Fibroblast of villous mesenchyme (primary cell): ENCODE measurements at places on chromosomes 3 and 15. TPM values are rescaled to one million over a fixed set of nuclear protein-coding genes. Genes with fewer than 3 reads are reported as not detected.
A peak's percentile ranks its signal among the peaks of the same experiment; 100 is the strongest.

DNA sequence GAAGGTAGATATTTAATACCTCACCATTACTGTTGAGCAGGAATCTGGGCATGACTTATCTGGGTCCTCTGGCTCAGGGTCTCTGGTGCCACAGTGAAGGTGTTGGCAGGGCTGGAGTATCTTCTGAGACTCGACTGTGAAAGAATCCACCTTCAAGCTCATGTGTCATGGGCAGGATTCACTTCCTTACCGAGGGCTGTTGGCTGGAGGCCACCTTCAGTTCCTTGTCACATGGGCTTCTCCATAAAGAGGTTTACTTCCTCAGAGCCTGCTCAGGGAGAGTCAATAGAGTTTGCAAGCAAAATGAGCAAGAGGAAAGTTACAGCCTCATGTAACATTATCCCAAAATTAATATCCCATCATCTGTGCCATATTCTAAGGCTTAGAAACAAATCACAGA is 459.5 kb downstream of the NR2F2 start:
- no peak for DNase-seq

DNA sequence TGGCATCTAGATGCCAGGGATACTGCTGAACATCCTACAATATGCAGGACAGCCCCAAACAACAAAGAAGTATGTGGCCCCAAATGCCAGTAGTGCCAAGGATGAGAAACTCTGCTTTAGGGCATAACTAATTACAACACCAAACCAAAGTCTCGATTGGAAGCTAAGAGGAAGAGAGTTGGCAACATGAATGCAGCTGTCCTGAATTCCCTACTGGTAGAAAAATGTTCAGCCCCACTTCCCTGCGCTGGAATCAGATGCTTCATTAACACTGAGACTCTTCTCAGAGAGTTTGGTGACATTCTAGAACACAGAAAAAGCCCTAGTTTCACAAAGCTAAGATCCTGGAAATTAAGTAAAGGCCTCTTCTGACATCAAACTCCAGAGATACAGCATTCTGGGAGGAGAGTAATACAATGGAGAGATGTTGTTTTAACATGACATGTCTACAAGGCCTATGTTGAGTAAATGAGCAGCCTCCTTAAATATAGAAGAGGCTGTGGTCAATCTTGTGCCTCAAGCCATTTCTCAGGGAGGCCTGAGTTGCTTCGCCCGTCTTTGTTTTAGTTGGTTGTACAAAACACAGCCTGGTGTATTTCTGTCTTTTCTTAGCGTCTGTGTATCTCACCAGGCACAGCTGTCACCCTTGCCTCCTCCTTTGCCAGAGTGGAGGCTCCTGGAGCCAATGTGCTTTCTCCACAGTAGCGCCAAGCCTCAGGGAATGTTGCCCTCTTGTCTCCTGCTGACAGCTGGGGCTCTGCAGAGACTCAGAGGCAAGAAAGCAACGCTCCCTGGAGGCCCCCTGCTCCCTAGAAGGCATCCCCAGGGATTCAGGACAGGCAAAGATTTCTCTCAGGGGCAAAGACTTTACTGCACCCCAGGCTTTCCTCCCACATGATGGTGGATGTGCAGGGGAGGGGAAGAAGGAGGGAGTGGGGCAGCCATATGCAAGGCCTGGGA is 25.1 kb upstream of the CTNNB1 start:
- DNase-seq = peak; percentile 50

DNA sequence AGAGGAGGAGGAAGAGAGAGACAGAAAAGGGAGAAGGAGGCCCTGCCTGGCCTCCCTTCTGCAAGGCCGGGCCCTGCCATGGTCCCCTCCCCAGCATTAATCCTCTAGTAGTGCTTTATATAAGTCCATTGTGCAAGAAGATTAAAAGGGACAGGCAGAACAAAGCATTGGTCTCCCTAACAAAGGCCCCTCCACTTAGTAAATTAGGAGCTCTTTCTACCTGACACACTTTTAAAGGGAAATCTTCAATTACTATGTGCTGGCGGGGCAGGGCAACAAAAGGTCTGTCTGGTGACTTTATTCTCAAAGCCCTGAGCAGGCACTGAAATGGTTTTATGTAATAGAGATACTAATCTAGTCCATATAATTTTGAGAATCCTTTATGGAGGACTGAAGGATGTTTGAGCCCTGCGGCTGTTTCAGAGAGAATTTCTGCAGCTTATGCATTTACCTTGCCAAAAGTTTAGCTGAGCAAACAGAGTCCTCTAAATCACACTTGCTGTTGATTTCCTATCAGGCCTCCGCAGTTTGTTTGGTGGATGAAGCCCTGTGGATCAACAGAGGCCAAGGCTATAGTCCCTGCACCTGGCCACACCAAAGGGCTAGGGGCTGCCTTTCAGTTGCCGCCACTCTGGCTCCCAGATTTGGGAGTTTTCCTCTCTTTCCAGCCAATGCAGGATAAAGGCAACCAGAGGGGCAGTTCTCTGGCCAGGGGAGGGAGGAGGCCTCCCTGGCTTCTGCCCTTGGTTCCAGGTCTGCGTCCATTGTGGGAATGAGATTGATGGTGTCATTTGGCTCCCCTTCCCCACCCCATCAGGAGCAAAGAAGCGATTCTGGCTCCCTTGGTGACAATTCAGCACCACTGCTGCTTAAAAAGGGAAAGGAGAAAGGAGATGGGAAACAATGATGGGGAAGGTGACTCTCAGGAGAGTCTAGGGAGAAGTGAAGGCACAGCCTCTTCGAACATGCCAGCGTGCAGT is 148.0 kb downstream of the MEGF11 start:
- no peak for DNase-seq

DNA sequence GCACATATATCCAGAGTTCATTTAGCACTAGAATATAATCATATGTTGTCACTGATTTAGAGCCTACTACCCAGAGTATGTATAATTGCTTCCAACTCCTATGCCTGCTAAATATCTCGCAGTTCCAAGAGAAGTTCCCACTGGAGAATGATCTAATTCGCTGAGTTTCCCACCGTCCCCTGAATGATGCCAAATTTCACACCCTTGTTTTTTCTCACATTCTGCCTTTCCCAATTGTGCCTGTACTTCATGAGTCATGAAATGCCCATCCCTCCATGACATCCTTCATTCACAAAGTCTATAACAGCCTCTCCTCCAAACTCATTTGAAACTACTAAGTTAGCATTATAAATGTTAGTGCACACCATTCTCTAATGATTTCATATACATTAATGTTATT is 177.2 kb downstream of the CBLB start:
- DNase-seq = no peak

GRCh38 chr3:156332304-156332703 is 211.9 kb downstream of the KCNAB1 start:
- DNase-seq = no peak

DNA sequence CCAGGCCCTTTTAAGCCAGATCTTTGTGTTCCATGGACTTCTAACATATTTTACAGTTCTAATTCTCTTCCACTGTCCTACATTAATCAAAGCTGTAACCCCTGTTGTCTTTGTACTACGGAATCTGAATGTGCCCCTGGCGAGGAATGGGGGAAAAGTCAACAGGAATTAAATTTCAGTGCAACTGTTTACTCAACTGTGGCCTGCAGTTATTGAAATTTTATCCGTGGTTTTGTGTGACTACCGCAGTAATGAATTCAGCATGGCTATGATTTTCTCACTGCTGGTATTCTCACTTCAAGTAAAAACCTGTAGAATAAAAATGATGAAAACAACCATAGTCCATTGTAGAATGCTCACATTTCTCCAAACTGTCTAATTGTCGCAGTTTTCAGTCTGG is 388.0 kb downstream of the FOXP1 start:
- peak; percentile 61 for DNase-seq

GRCh38 chr15:39579487-39580116 is 1.3 kb upstream of the THBS1 start:
- DNase-seq = peak; percentile 93

GRCh38 chr15:37679627-37680026 is 254.8 kb upstream of the TMCO5A start:
- no peak for DNase-seq

- DNase-seq = no peak
Observed at GRCh38 chr3:73808862-73809509, 184.2 kb upstream of the PDZRN3 start.

- DNase-seq = no peak
Observed at GRCh38 chr3:125083776-125084175, 28.0 kb upstream of the HEG1 start.

DNA sequence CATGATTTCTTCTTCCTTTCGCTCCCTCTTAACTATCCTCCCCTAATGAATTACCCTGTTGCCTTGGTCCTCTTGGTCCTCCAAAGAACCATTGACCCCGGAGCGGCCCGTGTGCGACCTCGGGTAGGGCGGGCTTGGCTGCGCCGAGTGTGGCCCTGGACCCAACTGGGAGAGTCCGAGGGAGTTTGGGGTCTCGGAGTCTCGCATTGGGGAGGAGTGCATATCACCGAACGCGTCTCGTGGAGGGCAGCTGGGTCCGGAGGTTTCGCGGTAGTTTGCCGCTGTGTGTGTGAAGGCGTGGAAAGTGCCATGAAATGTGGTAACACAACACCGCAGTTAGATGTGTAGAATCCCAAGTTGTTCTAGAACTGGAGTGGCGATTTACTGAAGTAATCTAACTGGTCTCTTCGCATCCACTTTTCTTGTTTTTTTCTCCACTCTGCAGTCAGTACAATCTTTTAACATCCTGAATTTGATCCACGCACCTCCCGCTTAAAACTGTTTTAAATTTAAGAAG is 363 bp downstream of the GTF2E1 start:
- peak; percentile 46 for DNase-seq

DNA sequence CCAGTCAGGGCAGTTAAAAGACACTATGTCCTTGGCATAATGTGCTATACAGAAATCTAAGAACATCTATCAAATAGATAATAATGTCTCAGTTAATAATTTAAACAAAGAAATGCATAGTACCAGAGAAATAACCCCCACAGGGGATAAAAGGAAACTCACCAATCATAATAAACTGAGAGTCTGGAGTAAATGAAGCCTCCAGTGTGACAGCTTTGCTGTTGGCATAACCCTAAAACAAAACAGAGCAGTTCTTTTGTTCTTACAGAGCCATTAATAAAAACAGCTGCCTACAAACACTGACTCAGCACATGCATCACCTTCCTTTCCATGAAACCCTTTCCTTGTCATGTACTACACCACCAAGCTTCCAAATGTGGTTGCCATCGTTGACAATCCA is 13.5 kb downstream of the PPM1M start:
- DNase-seq = no peak

- no peak for DNase-seq
Observed at GRCh38 chr3:175890066-175890465, 1030.9 kb downstream of the NAALADL2 start.

- DNase-seq = peak; percentile 81
Observed at GRCh38 chr3:73559749-73560148, 65.0 kb downstream of the PDZRN3 start.

- DNase-seq = peak; percentile 16
Observed at GRCh38 chr3:193134856-193135255, 106.2 kb upstream of the PLAAT1 start.

ITIH4 gene
- total RNA-seq = 0.32 and 1.3 TPM in 2 replicates

GXYLT2 gene
- total RNA-seq = 15.8 and 18.1 TPM in 2 replicates

CFAP100 gene
- total RNA-seq = not detected in 2 replicates

PRC1 gene
- total RNA-seq = 61.5 and 113 TPM in 2 replicates

TMEM212 gene
- not detected in 2 replicates for total RNA-seq
